ENCODE measurements at places on chromosomes 2 and 18.

- DNase-seq = no peak
Measured at GRCh38 chr2:84102274-84102673, 356.8 kb downstream of the SUCLG1 start.

DNA sequence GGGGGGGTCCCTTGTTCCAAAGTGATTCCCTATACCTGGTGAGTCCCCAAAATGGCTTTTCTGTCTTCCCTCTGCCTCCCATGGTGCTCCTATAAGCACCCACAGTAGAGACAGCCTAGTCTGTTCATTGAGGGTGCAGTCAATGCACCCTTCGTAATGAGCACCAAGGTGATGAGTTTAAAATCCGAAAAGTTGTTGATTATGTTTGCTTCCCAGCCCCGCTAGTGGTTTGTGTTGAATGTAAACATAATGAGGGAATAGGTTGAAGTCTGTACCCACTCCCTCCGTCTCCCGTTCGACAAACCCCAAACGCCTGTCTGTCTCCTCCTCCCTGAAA is 2.3 kb downstream of the FOSL2 start:
- DNase-seq = no peak

GRCh38 chr2:5121642-5122041 is 570.5 kb upstream of the SOX11 start:
- no peak for DNase-seq

- no peak for DNase-seq
Measured at GRCh38 chr2:241870611-241871537, 1.3 kb downstream of the RTP5 start.

- no peak for DNase-seq
Measured at GRCh38 chr18:69400253-69400975, at the start of gene DOK6. Gene DOK6, plus strand, starts transcription at chr18:69400888.

- no peak for DNase-seq
Measured at GRCh38 chr2:141201016-141201565, 929.7 kb downstream of the LRP1B start.

DNA sequence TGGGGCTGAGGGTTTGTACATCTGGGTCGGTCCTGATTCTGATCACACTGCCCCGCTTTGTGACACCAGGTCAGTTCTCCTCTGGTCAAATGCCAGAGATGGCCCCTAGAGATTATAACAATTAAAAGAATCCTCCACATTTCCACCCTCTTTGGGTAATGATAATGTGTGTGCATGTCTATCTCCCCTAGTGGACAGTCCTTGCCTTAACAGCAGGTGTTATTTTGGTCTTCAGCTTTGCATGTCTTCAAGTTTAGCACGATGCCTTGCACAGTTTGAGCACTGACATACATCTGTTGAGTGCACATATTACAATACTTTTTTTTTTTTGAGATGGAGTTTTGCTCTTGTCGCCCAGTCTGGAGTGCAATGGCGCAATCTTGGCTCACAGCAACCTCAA is 25.7 kb upstream of the COX7A2L start:
- DNase-seq = no peak

GRCh38 chr2:46230115-46230571 is 67.1 kb upstream of the EPAS1 start:
- DNase-seq = no peak

- no peak for DNase-seq
Measured at GRCh38 chr2:69086466-69086865, 73.5 kb downstream of the ANTXR1 start.

GRCh38 chr18:12376034-12376753 is 833 bp downstream of the AFG3L2 start:
- no peak for DNase-seq

- no peak for DNase-seq
Measured at GRCh38 chr2:71005271-71006202, 10.9 kb upstream of the TEX261 start.

GRCh38 chr2:233361297-233361696 is 7.0 kb downstream of the DGKD start:
- DNase-seq = no peak

- DNase-seq = no peak
Measured at GRCh38 chr2:96359310-96359709, 23.7 kb downstream of the NCAPH start.

DNA sequence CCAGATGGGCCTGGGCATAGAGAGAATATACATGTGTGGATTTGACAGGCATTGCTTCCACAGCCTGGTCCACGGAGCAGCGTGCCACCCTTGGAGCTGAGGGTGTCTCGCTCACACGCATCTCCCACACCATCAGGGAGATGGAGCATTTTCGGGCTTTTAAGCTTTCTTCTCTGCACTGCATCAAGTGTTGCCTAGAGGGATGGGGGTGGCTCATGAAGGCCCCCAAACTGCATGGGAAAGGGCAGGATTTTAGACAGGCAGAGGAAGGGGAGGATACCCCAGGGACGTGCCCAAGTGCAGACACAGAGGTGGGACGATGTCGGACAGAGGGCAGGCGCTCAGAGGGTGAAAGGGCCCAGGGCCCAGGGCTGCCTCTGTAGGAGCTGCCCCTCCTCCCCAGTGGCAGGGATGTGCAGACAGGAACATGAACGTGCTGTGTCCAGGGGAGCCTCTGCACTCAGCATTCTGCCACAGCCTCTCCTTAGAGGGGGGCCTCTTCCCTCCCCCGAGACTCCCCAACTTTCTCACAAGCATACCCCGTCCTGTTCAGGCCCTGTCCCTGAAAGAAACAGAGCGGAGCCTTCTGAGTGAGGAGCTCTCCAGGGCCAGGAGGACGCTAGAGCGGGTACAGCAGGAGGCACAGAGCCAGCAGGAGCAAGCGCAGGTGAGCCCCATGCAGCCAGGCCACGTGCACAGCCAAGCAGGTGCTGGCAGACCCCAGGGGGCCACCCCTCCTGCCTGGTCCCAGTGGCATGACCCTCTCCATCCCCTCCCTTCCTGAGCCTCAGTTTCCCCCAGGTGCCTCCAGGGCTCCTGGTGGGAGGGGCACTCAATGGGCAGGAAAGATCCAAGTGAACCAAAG is 42.9 kb upstream of the SNED1 start:
- DNase-seq = no peak

GRCh38 chr2:63698786-63699548 is 110.2 kb downstream of the MDH1 start:
- DNase-seq = no peak

- DNase-seq = no peak
Measured at GRCh38 chr2:42091671-42092070, 43.9 kb downstream of the PKDCC start.

GRCh38 chr2:54642677-54643430 is 80.6 kb upstream of the EML6 start:
- DNase-seq = no peak

GRCh38 chr2:46334389-46335271 is 37.4 kb downstream of the EPAS1 start:
- DNase-seq = no peak

GRCh38 chr2:72154386-72154975 is 6.8 kb upstream of the CYP26B1 start:
- DNase-seq = no peak

Measured in stimulated activated CD8-positive, alpha-beta memory T cell treated with anti-CD3 and anti-CD28 coated beads, Interleukin-4, amount 100 ng/mL, for 4 hours (primary cell).